ENCODE measurements at places on chromosomes 4 and X.

- DNase-seq = peak; percentile 73
Observed at GRCh38 chr4:114807759-114808404, 209.3 kb downstream of the UGT8 start.

DNA sequence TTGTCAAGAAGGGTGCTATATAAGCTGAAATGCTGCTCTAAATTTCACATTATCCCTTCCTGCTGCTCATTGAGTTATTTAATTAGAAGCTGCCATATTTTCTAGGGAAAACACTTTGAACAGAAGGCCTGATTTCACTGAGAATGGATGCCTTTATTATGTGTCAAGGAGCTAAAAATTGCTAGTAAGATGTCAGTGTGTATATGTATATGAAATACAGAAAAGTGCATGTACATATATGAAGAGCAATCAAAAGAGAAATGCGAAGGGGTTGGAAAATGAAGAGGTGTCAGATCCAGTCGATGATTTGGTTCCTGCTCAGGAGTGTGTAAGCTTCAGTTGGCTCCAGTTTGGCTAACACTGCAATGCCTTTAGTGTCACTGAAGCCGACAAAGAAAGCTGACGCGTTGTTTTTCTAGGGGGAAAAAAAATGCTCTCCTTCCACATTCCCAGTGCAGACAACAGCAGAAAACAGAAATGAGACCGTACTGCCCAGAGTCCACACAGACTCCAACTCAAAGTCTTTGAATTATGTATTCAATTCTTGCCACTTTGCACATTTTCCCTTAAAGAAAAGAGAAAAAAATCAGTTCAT is 154.2 kb downstream of the NHS start:
- no peak for DNase-seq

GRCh38 chr4:137470806-137471205 is 61.5 kb downstream of the PCDH18 start:
- no peak for DNase-seq

GRCh38 chr4:149965206-149965605 is 113.0 kb upstream of the DCLK2 start:
- no peak for DNase-seq

GRCh38 chr4:184675821-184676492 is 26.4 kb downstream of the PRIMPOL start:
- no peak for DNase-seq

GRCh38 chr4:181982437-181982836 is 260.8 kb upstream of the TENM3 start:
- no peak for DNase-seq

GRCh38 chr4:180304321-180304720 is 1938.9 kb upstream of the TENM3 start:
- DNase-seq = no peak

- DNase-seq = no peak
Observed at GRCh38 chrX:29941287-29941686, 274.1 kb upstream of the MAGEB2 start.

DNA sequence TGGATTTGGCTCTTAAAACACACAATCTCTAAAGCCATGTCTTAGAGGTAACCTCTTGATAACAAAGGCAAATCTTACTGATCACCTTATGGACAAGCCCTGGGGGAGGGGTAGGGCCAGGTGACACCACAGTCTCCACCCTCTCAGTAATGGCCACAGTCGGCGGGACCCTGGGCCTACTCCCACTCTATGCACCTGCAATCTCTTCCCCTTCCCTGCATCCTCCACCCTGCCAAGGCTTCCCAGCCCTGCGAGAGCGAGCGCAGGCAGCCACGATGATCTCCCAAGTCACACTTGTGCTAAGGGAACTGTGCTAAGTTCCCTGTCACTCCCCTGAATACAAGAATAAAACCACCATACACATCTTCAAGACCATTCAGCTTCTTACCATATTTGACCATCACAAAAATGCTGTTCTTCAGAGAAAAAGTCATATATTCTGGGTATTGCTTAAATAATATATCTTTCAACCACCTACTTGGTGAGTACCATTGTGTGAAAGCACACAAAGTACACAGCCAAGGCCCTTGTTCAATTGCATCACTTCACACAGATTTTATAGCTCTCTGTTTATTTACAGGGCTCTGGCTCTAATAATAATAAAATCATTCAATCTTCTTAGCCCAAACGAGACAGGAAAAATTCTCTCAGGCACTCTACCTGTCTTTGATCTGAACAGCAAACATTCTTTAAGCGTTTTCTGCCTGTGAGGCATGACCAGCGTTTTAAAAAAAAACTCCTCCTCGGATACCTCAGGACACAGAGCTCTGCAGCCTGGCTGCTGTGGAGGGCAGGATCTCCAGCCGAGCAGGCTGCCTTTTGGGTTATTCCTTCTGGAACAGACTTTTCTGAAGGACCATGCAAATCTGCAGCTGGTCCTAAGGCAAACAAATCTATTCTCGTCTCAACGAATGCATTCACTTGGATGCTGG is 115.7 kb upstream of the MAP3K15 start:
- DNase-seq = no peak

DNA sequence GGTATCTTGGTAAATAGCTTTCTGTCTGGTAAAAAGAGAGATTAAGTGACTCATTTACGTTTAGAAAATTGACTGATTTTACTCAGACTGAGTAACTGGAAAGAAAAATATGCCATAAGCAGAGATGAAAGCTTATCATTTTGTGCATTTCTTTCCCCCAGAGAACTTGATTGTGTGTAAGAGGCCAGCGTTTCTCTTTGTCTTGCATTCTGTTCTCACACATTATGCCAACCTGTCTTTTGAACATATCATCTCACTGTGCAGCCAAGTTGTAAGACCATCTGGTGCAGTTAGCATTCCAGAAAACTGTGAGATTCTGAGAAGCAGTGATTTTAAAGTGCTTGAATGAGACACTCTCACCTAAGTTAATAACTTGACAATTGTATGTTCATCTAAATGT is 651.3 kb downstream of the TECRL start:
- DNase-seq = no peak

DNA sequence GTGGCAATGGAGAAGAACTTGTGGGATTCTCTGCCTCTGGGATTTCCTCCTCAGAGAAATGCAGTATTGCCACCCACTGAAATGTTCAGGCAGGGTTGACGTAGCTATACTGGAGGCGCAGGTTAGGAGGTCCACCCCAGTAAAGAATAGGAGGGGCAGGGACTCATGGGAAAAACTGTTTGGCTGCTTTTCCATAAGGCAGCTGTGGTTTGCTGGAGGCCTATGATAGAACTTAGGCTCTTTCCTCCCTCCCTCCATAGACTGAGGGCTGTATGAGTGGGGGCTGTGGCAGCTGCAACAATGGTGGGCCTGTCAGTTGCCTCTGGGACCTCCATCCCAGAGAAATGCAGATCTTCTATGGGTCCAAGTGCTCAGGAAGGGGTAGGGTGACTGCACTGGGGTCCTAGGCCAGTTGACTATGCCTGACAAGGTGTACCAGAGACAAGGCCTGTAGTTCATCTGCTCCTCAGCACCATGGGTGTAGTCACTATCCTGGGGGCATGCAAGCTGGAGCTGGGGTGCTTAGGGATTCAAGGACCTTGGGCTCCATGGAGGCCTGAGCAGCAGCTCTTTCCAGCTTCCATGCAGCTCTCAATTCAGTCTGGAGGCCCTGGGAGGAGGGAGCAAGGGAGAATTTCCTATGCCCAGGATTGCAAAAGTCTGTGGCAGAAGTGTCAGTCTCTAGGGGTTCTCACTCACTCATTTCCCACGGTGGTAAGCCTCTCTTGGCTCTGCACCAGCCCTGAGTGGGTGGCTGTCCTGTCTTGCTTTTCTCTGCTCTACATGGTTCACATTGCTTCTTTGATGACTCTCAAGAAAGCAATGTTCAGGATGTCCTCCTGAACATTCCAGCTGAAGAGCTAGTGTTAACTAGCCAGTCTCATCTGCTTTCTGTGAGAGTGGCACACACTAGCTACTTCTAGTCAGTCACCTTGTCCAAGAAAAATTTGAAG is 353.0 kb downstream of the IDS start:
- DNase-seq = no peak

DNA sequence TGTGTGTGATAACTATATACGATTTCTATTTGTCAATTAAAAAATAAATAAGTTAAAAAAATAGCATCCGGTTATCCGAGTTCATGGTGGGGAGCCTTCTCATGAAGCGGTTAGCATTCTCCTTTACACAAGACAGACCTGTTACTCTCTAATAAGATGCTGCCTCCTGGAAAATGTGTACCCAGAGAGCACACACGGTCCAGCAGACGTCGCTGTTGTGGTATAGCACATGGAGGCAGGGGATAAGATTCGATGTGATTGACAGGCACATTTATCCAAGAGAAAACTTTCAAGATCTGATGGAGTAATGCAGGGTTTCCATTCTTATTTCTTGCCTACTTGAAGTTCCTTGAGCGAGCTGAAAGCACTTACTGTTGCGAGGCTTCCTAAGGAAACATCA is 62.7 kb upstream of the STS start:
- DNase-seq = no peak

GRCh38 chr4:110508827-110509710 is 33.1 kb downstream of the ENPEP start:
- no peak for DNase-seq

- DNase-seq = no peak
Observed at GRCh38 chr4:110132816-110133719, 65.3 kb downstream of the ELOVL6 start.

- no peak for DNase-seq
Observed at GRCh38 chr4:38581426-38582106, 82.4 kb upstream of the KLF3 start.
